Cerebellum (tissue), 4 donors: ENCODE measurements at places on chromosomes 4 and X.

- no peak for DNase-seq
These were observed 17.9 kb upstream of the BBS7 start for GRCh38 chr4:121888134-121888533.

DNA sequence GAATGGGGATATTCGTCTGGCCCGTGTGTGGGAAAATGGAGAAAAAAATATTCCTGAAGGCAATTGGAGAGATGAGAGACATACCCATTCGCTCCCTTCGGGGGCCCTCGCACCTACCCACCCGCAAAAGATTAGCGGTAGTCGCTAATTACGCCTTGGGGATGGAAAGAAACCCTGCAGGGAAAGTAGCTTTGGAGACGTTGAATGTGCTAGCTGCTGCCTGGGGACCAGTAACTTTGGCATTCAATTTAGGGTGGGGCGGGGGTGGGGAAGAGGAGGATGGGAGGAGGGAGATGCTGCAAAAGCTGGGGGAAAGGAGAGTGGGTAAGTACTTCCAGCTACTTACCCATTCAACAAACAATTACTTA is 407 bp upstream of the ZC4H2 start:
- no peak for DNase-seq

DNA sequence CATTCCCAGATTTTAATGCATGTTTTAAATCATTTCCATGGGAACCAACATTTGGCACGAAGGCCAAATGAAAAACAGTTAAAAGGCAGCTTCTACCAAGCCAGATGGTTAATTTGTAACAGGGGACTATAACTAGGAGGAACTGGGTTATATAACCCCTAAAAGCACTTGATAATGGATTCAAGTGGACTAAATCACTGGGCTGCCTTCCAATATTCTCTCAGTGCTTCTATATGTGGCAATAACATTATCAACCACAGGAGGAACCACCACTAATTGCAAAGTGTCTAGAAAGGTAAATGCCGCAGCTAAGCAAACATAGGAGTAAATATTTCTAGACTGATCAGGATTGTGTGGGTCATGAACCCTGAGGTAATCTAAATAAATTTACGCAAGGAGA is 391.5 kb downstream of the UBE2NL start:
- no peak for DNase-seq

GRCh38 chr4:111283066-111283677 is 660.3 kb upstream of the PITX2 start:
- DNase-seq, result no peak

GRCh38 chr4:55458164-55458563 is 62.4 kb downstream of the TMEM165 start:
- DNase-seq, result no peak

- peak; percentile 36 for DNase-seq
These were observed 62.6 kb upstream of the ALB start for GRCh38 chr4:73341454-73341853.

GRCh38 chr4:132015321-132015720 is 1133.8 kb upstream of the PCDH10 start:
- DNase-seq, result no peak

DNA sequence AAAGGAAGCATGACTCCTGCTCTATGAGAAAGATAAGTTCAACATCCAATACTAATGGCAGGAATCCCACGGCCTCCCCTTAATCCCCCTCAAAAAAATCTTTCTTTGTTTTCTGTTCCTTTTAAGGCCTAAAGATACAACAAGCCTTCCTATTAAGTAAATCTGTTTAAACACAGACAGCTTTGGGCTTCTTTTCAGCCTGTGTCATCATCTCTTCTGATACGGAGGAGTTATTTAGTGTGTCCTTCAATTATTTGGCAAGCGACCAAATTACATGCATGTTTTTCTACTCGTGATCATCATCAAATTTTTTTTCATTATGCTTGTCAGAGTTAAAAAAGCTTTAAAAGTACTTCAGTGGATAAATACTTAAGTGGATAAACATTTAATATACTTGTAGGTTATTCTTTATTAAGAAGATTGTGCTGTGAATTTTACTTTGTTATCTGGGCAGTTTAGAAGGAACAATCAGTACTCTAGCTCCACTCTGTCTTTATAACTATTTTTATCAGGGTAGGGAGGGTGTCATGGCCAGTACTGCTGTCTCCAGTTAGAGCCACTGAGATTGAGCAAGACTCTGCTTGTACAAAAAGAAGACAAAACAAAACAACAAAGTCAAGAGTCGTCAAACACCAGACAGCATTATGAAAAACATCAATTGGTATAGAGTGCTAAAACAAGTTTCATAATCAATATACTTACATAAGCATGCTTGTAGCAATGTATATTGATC is 210.7 kb downstream of the PRR32 start:
- DNase-seq, result no peak

DNA sequence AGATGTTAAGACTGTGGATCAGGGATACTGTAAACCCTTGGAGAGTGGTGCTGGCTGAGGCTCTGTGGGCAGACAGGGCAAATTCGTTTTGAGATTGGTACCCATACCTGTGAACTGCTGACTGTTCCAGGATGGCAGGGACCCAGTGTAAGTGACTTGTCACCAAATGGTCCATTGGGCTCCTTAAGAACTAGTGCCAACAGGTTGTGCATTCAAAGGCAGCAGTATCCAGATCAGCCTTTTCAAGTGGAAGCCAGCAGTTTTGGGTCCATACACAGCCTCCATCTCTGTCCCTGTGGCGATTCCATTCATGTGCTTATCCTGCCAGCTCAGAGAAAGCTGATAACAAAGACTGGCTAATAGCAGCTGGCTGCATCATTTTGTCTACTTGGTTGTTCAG is 84.0 kb upstream of the SCOC start:
- no peak for DNase-seq

DNA sequence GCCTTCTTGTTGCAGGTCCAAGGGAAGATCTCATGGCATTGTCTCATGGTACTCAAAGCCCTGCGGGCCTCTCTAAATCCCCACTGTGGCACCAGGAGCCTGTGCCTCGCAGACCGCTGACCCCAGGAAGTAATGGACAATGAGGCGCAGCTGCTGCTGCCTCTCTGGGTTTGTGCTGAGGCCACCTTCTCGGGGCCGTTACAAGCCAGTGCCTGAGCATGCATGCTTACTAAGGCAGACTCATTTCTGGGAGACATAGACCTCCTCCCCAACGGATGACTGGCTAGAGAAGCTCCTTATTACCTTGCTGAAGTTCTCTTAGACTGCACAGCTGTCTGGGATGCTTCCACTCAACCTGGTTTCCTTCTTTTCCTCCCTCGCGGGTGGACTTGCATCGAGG is 1.3 kb downstream of the BDH2 start:
- no peak for DNase-seq
